ENCODE measurements at places on chromosomes 12 and 14. TPM values are rescaled to one million over a fixed set of nuclear protein-coding genes. Genes with fewer than 3 reads are reported as not detected.

GRCh38 chr14:31703056-31703455, 141.9 kb downstream of the NUBPL start:
- H3K27ac ChIP-seq: no peak overlapping the region
- H3K4me1 ChIP-seq: no peaks in the 10 kb centered on the region
- H3K27me3 ChIP-seq: no peaks in the 10 kb centered on the region
- H3K36me3 ChIP-seq: no peaks in the 10 kb centered on the region
- H3K4me3 ChIP-seq: no peak overlapping the region

GRCh38 chr14:103520657-103521437, 1.8 kb downstream of the CKB start:
- peak; percentile 86 for DNase-seq
- no peaks in the 10 kb centered on the region for H3K4me1 ChIP-seq
- H3K36me3 ChIP-seq: peaks cover 8% of the 10 kb centered on the region
- H3K4me3 ChIP-seq: peak overlapping the region; percentile 89
- peaks cover 14% of the 10 kb centered on the region for H3K27me3 ChIP-seq

GRCh38 chr14:71355324-71356201, 448.3 kb downstream of the PCNX1 start:
- peaks cover 3% of the 10 kb centered on the region for H3K4me1 ChIP-seq
- DNase-seq: no peak
- no peak overlapping the region for H3K27ac ChIP-seq
- no peaks in the 10 kb centered on the region for H3K36me3 ChIP-seq

DNA sequence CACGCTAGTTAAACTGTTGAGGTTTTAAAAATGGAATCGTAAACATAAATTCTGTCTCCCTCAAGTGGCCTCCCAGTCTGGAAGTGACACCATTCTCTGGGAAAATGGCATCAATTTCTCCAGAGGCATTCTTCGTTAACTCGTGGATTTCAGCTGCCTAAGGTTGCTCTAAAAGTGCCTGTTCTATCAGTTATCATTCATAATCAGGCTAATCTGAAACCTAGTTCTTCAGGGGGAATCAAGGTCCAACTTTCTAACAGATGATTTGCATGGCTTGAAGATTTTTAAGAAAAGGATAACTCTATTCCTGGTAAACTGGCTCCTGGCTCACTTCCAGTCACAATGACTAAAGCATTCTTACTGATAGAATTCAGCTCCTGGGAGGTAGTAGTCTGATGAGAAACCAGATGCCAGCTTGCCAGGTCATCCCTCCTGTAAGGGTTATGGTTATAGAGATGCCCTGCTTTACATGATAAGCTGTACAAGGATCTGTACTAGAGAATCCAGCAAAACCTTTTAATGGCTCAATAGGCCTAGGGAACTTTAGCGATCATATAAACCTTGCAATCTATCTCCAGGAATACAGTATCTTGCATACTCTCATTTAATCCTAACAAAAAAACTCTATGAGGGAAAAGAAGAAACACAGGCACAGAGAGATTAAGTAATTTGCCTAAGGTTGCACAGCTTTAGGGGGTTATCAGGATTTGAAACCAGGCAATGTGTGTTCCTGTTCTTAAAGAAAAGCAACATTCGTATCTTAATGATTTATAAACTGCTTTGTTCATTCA, 1.5 kb downstream of the L3HYPDH start:
- peak overlapping the region; percentile 90 for H3K4me3 ChIP-seq
- DNase-seq: no peak
- peaks cover 16% of the 10 kb centered on the region for H3K36me3 ChIP-seq
- H3K27ac ChIP-seq: no peak overlapping the region
- H3K27me3 ChIP-seq: no peaks in the 10 kb centered on the region

GRCh38 chr12:127260531-127260930, 1006.4 kb upstream of the TMEM132C start:
- H3K4me1 ChIP-seq: no peaks in the 10 kb centered on the region
- H3K36me3 ChIP-seq: no peaks in the 10 kb centered on the region
- no peak overlapping the region for H3K27ac ChIP-seq
- H3K4me3 ChIP-seq: no peak overlapping the region
- DNase-seq: no peak
- no peaks in the 10 kb centered on the region for H3K27me3 ChIP-seq

DNA sequence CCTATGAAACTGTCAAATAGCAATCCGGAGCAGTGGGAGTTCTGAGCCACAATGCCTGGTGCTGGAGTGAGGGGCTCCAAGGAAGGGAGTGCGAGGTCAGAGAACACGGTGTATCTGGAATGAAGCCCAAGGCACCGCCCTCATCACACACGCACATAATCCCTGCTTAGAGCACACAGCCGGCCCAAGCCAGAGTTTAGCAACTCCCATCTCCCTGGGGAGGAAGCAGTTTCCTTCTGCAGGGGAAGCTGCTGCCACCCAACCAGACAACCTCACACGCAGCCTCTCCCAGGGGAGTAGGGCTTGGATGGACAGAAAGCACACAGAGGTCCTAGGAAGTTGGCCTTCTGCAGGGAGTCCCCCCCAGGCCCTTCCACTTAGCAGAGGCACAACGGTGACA, 31.3 kb downstream of the ACTN1 start:
- H3K4me3 ChIP-seq: no peak overlapping the region
- H3K27ac ChIP-seq: no peak overlapping the region

Gene FSCB
- total RNA-seq: not detected

Gene CYP27B1
- 3.3 TPM for total RNA-seq

Gene PPP4R4
- 9.6 TPM for total RNA-seq

Gene KCNC2
- total RNA-seq: not detected
